Calu3 (cell line): ENCODE measurements at places on chromosomes 1 and 21.

- DNase-seq = no peak
These were observed 27.5 kb upstream of the BSDC1 start for GRCh38 chr1:32421775-32422174.

DNA sequence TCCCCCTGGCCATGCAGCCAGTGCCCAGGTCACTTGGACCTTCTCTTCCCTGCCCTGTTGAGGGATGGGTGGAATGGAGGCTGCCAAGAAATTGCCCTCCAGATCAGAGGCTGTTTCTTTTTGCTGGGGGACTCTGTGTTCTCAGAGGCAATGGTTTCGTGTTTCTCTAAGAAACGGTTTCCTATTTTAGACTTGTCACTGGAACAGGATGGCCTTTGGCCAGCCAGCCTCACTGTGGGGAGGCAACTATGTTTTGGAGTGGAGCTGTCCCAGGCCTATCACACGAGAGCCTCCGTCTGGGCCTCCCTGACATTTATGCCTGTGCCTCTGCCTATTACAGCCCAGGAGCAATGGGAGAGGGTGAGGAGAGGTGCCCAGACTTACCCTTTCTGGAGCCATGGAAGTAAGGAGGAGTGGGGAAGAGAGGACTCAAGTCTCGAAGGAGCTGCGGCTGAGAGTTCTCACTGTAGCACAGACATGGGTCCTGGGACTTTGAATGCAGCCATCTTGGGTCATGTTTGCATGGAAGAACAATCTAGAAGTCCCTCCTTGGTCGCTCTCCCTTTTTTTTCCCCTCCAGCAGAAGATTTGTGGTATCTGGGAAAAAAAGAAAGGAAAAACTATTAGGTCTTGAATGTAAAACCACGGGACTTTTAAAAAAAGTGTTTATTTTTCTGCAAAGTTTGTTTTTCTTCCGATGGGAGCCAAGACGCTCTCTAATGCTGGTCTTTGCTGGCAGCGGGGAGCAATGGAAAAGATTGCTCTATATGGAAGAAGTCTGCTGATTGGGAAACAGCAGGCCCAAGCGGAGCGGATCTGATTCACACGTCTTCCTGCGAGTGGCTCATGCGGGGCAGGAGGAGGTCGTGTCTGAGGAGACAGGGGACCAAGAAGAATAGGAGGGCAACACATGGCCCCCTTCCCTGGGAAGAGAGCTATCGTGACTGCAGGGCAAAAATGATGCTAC lies 219.2 kb downstream of the FOXD2 start:
- DNase-seq = no peak

- DNase-seq = no peak
These were observed 51.1 kb downstream of the SWT1 start for GRCh38 chr1:185207980-185208602.

GRCh38 chr1:235910357-235911299 lies 43.9 kb upstream of the LYST start:
- peak; percentile 88 for DNase-seq

GRCh38 chr1:163104385-163105099 lies 35.4 kb downstream of the RGS4 start:
- no peak for DNase-seq

GRCh38 chr21:34076835-34077234 lies 3.5 kb downstream of the MRPS6 start:
- DNase-seq = no peak

DNA sequence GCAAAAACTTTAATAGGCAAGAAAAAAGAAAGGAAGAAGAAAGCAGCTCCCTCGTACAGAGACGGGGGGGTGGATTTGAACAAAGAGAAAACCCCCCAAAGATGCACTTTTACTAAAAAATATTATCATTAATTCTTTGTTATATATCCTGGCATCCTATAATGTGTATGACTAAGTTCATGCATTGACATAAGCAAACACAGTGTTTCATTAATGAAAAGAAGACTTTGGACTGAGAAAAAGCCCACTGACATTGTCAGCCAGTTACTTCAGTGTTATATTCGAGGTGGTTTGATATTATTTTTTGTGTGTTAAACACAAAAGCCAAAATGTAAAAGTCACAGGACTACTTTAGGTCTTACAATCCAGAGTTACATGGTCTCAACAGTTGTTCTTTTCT lies 110.1 kb upstream of the DPYD start:
- no peak for DNase-seq

- peak; percentile 92 for DNase-seq
These were observed 15.6 kb upstream of the TTLL10 start for GRCh38 chr1:1157914-1158710.

DNA sequence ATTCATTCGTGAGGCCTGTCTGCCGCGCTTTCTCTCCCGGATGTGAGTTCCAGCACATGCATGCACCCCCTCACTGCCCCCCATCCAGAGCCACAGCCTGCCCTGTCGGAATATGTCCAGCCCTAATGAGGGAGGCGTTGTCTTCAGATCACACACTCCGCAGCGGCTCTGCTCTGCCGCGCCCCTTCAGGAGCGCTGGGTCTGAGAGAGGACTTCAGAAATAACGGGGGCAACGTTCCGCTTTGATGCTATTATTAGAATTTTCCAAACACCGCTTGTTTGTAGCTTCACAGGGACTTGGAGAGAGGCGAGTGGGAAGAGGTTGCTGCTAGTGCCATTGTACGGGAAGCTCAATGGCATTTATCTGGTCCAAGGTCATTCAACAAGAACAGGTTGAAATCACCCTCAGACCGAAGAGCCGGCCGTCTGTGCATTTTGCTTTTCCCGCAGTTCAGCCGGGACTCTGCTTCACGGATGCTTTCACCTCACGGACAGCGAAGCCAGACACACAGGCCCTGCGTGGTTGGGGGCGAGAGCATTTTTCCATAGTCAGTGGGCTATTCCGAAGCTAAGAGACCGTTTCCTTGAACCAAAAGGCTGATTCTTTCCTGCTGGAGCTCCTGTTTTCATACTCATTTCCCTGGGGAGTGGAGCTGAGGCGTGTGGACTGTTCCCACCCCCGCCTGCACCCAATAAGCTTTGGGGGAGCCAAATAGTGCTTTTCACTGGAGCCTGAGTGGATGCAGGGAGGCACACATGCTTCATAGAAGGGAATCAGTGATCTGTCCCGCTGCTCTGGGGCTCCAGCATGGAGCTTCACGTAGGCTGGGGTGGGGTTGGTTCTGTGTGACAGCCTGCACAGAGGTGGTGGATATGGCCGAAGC lies 69.7 kb downstream of the GALNT2 start:
- no peak for DNase-seq

DNA sequence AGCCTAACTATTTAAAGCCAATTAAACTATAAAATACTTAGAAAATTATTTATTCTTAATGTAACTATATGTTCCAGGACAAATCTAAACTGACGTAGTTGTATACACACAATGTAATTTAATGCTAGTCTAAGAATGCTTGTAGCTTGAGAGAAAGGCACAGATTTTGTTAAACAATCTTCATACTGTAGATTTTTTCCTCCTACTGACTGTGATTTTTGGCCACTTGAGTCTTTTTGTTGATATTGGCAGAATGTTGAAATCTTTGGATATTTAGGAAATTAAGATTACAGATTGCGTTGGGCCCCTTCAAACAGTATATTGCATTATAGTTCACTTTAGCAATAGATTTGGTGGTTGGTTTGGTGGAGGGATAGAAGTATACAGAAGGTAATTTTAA lies 40.5 kb downstream of the ATF3 start:
- no peak for DNase-seq

DNA sequence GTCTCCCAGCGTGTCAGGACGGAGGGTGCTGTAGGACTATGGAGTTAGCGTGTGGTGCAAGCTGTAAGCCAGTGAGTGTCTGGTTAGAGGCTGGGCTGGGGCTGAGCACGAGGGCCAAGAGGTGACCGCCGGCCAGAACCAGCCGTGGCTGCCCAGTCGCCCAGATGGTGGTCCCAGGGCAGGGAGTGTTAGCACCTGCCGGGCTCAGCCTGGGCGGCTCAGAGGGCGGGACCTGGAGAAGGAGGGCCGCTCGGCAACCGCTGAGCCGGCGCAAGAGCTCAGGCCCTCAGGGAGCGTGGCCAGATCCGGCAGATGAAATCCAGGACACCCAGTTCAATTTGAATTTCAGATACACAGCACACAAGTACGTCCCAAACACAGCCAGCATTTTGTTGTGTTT lies 87.9 kb downstream of the PRDM16 start:
- no peak for DNase-seq

- no peak for DNase-seq
These were observed 33.3 kb downstream of the FBXO2 start for GRCh38 chr1:11620924-11621323.
